ENCODE measurements at places on chromosomes 16 and 17.

DNA sequence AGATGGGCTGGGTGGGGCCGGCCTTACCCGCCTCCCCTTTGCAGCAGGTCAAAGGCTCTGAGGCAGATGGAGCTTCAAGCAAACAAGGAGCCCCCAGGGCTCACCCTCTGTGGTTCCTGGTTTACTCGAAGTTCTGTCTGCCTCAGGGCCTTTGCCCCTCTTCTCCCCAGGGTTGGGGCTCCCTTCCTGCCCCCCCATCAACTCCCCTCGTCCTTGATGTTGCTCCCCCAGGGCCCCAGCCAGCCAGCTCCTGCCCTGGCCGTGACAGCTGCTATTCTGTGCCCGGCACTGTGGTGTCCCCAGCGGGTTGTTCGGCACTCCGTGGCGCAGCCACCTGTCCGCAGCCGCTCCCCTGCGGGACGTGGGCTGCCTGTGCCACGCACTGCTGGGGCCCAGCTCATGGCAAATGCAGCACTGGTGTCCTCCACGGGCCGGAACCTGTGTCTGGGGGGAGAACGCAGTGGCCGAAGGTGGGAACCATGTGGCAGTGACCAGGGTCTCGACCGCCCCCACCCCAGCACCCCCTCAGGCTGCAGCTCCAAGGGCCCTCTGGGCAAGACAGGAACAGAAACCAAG is 4.3 kb upstream of the METRN start:
- no peak for DNase-seq

- DNase-seq = no peak
Measured at GRCh38 chr17:4590981-4591453, 6.7 kb downstream of the SMTNL2 start.

DNA sequence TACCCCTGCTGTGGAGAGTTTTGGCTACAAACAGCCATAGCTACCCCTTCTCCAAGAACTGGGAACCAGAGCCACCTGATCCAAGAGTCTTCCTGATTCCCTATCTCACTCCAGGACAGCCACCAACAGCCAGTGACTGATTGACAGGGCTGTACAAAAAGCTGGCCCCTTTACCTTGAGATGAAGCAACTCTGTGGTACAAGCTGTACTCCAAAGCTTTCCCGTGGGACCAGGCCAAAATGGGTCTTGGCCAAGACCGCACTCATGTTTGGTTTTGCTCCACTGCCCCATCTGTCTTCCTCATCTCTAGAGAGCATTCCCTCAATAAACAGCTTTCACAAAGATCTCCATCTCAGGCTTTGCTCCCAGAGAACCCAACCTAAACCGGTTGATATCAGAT is 43.6 kb downstream of the RNF157 start:
- no peak for DNase-seq

- no peak for DNase-seq
Measured at GRCh38 chr16:83143788-83144187, 517.0 kb downstream of the CDH13 start.

GRCh38 chr16:797120-797420 is 3.5 kb downstream of the GNG13 start:
- no peak for DNase-seq

- DNase-seq = no peak
Measured at GRCh38 chr16:57299009-57299718, 14.7 kb upstream of the PLLP start.

DNA sequence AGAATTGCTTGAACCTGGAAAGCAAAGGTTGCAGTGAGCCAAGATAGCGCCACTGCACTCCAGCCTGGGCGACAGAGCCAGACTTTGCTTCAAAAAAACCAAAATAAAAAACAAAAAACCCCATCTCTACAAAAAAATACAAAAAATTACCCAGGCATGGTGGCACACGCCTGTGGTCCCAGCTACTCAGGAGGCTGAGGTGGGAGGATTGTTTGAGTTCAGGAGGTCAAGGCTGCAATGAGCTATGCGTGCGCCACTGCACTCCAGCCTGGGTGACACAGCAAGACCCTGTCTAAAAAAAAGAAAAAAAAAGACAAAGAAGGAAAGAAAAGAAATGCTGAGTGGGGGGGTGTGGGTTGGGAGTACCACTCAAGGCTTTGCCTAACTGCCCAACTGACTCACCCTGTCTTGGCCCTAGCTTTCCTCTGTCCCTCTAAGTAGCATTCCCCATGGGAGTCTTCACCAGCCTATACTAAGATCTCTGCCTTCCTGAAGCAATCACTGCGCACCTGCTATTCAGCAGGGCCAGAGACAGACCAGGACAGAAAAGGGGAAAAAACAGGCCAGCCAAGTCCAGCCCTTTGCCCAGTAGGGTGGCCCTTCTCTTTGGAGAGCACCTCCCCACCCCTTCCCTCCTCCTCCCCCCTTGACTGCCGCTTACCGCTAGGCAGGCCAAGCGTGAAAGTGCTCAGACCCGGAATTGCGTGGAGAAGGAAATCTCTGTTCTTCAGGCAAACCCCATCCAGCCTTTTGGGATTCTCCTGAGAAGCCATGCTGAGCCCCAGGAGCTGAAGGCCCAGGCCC is 45.8 kb downstream of the RTN4RL1 start:
- DNase-seq = no peak

- DNase-seq = no peak
Measured at GRCh38 chr16:28865722-28866453, 2.2 kb downstream of the SH2B1 start.

- DNase-seq = no peak
Measured at GRCh38 chr17:42857389-42857788, 6.4 kb downstream of the AOC3 start.

DNA sequence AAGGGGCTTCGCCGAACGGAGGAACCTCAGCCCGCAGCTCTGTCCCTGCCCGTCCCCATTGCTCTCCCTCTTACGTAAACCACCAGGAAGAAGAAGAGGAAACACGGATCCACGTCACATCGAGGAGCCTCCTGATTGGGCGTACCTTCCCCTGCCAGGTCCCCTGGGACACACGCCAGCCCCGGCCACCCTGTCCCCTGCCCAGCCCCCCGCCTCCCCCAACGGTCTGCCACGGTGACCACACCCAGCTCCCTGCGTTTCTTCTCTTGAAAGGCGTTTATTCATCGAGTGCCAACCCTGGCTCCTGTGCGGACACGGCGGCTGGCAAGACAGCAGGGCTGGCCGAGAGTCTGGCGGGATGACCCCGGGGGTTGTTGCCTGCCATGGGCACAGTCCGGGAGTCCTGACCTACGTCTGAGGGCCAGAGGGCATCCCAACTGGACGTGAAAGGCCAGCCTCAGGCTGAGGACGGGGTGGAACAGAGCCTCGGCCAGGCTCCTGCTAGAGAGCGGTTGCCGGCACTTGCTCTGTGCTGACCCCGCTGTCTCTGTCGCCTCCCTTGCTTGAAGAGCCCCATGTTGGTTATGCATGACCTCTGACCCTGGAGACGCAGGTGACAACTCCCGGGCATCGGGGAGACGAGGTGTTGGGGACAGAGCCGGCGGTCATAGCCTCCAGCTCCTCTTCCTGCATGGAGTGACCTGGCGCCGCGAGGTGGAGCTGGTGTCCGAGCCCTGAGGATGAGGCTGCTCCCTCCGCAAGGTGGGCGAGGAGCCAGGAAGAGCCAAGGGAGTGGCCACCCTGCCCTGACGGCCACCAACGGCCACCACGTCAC is 40.5 kb upstream of the ACSF3 start:
- DNase-seq = no peak

- DNase-seq = no peak
Measured at GRCh38 chr16:9003763-9004162, 40.1 kb upstream of the USP7 start.

- no peak for DNase-seq
Measured at GRCh38 chr16:88532434-88533241, 37.6 kb upstream of the ZC3H18 start.

DNA sequence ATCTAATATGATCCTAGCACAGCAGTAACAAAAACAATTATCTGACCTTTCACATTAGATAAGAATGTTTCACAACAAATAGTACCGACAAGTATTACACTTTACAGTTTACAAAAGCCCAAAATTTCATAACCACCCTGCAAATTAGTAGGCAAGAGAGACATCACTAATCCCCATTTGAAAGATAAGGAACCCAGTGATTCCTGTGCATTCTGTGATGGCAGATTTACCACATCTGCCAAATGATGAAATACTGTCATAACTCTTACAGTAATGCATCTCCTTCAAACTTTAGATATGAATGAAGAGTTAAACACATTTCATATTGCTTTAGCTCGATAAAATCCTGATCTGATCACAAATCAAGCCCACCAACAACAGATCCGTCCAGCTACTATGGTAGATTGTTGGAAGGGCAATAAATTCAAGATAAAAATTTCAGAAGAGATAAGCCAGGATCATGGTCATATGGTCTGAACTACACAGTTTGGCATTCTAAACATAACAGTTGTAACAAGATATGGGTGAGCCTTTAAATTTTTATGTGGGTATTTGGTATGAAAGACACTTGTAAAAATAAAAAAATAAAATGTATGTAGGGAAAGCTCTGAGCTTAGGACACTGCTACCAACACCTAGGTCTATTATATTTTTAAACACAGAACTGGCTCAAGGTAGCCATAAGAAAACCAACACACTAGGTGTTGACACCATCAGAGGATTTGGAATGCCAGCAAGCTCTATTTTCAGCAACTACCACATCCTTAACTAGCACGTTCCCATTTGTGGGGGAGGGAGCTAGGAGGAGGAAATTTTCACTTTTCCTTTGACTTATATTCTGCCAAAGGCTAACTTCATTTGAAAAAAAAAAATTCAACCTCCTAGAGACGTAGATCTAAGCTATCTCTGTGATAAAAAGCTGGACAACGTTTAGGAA is 9.3 kb downstream of the YWHAE start:
- DNase-seq = no peak

GRCh38 chr16:54241525-54241924 is 45.1 kb downstream of the IRX3 start:
- DNase-seq = no peak

GRCh38 chr17:75737133-75737962 is 16.1 kb downstream of the ITGB4 start:
- DNase-seq = no peak

DNA sequence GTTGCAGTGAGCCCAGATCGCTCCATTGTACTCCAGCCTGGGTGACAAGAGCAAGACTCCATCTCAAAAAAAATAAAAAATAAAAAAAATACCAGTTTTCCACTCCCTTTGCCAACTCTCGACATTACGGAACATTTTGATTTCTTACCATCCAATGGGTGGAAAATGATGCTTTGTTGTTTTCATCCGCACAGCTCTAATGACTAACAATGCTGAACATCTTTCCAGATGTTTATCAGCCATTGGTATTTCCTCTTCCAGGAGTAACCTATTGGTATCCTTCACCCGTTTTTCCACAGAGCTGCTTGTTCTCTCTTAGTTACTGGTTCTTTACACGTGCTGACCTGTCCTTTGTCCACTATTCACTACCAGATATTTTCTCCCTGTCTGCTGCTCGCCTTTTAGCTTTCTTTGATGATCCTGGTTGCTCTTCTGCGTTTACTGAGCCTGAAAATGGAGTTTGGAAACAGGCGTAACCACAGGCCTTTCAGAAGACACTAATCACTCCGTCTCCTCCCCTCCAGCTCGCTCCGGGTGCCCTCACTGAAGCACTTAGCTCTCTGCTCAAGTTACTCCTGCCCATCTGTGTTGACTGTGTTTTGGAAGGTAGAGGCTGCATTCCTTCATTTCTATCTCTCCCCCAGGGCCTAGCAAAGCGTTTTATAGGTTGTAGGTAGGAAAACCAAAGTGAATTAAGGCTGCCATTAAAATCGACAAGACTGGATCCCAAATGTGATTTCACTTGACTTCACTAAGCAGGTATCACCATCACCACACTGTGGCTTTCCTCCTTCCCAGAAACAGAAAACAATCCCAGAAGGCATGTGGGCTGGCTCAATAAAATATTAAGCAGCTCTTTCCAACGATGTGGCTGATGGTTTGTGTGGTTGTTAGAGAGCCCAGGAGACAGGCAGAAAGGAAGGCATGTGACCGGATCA is 8.9 kb downstream of the SHPK start:
- DNase-seq = no peak

GRCh38 chr17:640436-640835 is 74.2 kb downstream of the VPS53 start:
- DNase-seq = peak; percentile 18

DNA sequence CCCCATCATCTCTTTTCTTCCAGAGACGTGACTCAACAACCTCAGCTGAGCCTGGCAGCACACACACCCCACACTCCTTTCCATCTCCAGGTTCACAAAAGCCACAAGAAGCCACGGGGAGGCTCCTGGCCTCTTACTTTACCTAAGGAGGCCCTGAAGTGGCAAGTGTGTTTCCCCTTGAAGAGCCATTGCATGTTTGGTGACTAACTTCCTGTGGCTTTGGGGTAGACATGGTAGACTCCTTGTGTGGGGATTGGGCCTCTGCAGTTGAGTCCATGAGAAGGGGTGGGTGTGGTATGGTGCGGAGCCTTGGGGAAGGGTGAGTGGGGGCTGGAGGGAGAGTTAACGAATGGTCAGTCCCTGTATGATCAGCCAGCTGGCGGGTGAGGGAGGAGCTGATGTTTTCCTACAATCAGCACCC is 24.2 kb downstream of the SAP30BP start:
- peak; percentile 6 for DNase-seq

DNA sequence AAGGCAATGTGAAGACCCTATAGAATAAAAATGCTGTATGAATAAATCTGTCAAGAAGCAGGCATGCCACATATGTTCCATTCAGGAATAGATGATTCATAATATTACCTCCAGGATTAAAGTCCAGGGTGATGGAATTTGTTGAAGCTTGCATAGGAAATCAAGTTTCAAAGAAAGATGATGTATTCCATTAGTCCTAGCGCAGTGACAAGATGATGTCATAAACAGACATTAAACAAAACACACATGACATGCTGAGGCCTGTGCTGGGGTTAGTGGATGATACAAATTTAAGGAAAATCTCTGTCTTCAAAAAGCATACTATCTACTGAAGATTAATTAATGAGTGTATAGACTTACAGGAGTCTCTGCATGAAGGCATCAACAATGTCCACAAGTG is 1025.2 kb downstream of the CDH11 start:
- DNase-seq = no peak

- DNase-seq = peak; percentile 44
Measured at GRCh38 chr17:66364990-66365490, 62.6 kb downstream of the PRKCA start.

DNA sequence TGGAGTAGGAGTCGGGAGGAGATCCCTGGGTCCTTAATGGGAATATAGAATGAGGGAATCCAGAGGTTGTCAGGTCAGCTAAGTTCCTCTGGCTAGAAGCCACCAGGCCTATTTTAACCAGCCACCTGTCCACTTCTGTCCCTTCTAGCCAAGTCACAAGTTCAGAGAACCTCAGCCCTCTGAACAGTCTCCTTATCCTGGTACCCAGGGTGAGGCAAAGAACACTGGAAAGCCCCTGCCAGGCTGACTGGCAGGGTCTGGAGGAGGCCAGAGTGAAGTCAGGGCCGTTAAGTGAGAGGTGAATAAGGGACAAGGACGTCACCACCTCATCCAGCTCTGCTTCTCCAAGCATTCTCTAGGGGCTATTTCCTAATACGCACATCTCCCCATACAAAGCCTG is 2.7 kb downstream of the CTDNEP1 start:
- no peak for DNase-seq

Measured in CD4-positive, alpha-beta T cell treated with Interleukin-2 at 100 ng/mL for 4 hours (primary cell).